Cardiac muscle cell (in vitro differentiated cells and primary cell): ENCODE measurements at places on chromosomes 16 and 17. TPM values are rescaled to one million over a fixed set of nuclear protein-coding genes. Genes with fewer than 3 reads are reported as not detected.

DNA sequence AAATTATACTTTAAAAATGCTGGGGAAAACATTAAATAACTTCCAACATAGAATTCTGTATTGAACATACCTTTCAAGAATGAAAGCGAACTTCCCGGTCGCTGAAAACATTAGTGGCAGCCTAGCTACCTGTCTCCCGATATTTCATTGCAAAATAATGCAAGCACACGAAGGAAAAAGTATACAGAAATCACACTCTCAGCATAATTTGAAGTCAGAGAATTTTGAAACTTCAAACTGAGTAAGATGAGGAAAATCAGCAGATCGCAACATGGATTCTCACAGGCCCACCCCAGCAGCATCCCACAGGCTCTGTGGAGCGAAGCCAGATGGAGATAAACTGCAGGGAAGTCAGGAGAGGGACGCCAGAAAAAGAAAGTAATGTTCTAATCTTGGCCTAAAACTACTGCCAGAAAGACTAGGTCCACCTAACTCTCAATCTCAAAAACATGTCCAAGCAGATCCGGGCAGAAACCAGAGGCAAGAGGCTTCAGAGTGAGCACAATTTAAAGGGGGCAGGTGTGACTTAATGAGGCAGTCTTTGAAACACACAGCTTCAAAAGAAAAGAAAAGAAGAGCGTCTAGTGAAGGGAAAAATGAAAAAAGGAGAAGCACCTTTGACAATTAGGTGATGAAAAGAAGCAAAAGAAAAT is 4.8 kb upstream of the GOSR1 start:
- peak; percentile 59 for DNase-seq

DNA sequence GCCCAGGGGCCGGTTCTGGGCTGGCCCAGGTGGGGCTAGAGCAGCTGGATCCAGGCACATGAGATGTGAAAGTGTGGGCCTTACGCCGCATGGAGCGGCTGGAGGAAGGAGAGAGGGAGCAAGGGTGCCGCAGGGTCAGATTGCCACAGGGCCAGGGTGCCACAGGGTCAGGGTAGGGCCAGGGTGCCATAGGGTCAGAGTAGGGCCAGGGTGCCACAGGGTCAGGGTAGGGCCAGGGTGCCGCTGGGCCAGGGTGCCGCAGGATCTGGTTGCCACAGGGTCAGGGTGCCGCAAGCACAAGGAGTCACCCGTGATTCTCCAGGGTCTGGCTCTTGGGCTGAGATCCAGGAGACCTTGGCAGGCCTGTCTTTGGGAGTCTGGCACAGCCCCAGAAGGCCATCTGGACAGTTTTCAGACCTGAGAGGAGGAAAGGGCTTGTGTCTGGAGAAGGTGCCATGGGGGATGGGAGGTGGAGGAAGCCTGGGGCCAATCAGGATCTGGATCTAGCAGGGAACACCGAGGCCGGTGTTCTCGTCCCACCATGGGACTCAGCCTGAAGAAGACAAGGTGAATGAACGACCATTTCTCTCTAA is 13.1 kb upstream of the LASP1NB start:
- no peak for DNase-seq

DNA sequence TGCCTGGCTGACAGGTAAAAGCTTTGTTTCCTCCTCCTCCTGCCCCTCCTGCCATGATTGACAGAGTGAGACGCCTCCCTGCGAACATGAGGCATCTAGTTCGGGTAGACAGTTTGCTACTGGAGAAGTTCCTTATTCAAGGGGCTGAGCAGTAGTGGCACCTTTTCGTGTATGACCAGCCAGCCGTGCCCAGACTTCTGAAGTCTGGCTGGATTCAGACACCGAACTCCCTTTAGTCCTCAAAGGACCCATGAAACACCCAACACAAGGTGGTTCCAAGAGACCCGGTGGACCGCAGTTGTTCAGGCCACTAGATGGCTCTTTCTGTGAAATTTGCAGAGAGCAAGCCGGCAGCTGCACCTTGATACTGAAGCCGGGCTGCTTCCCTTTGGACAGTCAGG is 192.8 kb downstream of the XYLT1 start:
- DNase-seq, result peak; percentile 57

- no peak for DNase-seq
These were observed 4.9 kb downstream of the SLFN14 start for GRCh38 chr17:35555691-35556090.

DNA sequence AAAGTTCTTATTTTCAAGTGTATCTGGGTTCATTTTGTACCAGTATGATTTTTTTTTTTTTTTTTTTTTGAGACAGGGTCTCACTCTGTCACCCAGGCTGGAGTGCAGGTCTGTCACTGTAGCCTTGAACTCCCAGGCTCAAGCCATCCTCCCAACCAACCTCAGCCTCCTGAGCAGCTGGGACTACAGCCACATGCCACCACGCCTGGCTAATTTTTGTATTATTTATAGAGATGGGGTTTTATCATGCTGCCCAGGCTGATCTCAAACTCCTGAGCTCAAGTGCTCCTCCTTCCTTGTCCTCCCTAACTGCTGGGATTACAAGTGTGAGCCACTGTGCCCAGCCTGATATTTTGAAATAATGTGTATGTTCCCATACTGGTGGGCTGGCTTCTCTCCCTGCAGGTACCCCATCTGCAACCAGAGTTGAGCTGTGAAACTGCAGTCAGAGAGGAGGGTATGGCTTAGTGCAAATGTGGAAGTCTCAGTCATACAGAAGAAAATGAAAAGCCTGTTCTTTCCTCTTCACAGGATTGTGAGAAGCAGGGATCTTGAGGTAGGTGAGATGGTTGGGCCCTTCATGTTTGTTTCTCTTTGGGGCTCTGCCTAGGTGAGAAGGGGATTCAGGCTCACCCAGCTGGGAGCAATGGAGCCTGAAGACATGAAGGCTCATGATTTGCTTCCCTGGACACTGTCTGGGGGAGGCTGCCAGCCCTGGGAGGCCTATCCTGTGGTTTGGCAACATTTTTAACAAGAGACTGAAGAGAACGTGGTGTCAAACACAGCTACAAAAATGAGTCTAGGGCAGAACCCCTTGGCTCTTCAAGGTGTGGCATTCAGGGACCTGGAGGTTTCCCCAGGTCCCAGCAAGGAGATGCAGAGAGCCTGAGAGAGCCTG is 41.3 kb upstream of the SIAH1 start:
- peak; percentile 84 for DNase-seq

DNA sequence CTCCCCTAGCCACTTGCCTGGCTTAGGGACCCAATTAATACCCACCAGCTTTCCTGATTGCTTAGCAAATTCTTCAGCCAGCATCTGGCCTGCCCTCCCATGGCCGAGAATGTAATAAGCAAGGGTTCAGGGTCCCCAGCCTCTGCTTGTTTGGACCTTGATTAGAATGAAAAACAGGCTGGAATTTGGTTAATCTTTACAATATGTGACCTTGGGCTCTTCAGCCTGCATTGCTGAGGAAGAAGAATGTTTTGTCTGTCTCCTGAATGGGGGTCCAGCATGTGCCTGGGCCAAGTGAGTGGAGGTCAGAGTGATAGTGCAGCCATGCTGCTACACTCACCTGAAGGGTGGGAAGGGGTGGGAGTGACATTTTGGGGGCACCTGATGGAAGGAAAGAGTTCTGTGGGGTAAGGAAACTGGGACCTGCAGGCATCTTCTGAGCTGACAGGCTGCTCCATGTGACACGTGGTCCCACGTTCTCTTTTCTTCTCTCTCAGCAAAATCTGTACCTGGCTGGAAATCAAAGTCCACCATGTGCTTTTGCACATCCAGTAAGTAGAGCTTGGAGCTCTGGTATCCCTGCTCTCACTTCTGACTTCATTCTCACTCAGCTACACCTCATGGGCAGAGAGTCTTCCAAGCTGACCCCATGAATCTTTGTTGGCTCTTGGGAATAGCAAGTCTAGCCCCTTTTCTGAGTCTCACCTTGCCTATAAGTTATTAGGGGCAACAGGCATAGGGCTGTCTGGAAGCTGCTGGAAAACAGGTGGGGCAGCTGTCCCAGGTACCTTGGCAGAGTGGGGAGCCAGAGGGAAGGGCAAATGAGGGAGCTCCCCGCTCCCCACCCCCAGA is 5.3 kb downstream of the TMEM106A start:
- no peak for DNase-seq

GRCh38 chr17:67388986-67389385 is 11.9 kb downstream of the PITPNC1 start:
- no peak for DNase-seq

- DNase-seq, result peak; percentile 84
These were observed at the start of gene P2RX1 for GRCh38 chr17:3915995-3916696. Gene P2RX1, minus strand, starts transcription at chr17:3916465. Its CDS starts 240 bp downstream, at chr17:3916225.

RNF43 gene
- total RNA-seq, result 8.6 and 8.7 TPM in 2 replicates

UBE2Z gene
- 52.7 and 54.1 TPM in 2 replicates for total RNA-seq

DNA sequence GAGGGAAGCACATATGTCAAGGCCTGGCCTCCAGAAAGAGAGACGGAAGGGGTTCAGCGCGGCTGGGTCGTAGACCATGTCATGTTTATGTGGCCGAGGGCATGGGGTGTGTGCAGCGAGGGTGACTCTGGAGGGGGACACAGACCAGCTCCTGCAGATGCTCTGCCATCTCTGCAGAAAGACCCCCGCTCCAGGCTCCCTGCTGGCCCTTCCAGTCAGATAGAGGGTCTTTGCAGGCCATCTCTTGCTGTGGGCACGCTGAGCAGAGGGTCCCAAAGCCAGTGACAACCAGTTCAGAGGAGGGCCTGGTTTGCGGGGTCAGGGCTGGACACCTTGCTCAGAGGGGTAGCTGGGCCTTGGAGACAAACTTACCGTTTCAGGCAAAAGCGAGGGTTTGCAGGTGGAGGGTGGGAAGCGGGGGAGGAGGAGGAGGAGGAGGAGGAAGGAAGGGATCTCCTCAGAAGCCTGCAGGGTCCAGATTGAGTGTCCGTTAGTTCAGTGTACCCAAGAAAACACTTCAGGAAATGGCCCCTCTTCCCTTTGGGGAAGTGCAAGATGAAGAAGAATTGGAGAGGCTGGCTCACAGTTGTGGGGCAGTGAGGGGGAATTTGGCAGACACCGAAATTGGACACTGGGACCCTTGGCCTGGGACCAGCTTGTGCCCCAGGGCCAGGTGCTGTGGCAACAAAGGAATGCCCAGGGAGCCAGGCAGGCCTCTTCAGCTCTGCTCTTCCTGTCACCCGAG is 102.8 kb downstream of the CMIP start:
- DNase-seq, result no peak

GRCh38 chr17:49191409-49191916 is 18.9 kb downstream of the GNGT2 start:
- no peak for DNase-seq

NRN1L gene
- 2.2 and 4.8 TPM in 2 replicates for total RNA-seq

GRCh38 chr17:49482144-49482817 is 12.8 kb upstream of the NGFR start:
- no peak for DNase-seq

GRCh38 chr16:401468-402348 is at the start of gene DECR2:
Gene DECR2, plus strand, starts transcription at chr16:401885. Its CDS starts 79 bp downstream, at chr16:401964.
- DNase-seq, result peak; percentile 95

LITAFD gene
- not detected in 2 replicates for total RNA-seq

DNA sequence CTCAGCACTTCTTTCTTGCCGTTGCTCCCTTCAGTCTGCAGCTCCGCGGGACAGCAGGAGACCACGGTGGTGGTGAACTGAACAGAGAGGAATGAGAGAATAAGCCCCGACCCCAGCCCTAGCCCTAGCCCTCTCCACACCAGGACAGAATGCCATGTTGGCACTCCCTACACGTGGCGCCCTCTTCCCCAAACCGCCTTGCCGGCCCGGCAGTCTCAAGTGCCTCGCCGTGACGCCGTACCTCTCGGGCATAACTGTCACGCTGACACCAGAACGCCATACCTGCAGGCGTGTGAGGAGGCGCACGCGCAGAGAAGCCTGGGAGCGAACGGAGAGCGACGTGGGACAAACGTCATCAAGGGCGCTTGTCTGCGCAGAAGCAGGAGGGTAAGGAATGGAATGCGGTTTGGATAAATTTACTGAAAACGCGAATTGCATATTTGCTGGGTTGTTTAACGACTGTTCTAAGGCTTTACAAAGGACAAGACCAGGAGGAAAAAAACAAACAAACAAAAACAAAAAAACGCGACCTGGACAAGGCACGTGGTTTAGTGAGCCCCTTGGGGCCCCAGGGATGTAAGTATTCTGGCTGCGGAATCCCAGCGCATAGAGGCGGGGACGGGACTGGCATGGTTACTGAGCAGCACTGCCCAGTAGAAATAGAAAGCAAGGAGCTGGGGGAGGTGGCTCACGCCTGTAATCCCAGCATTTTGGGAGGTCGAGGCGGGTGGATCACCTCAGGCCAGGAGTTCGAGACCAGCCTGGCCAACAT is at the start of gene AARSD1:
Gene AARSD1, minus strand, starts transcription at position 294 of the 772 bp plus-strand sequence. Its CDS starts 14 bp downstream, at position 280.
- peak; percentile 95 for DNase-seq

- no peak for DNase-seq
These were observed 13.8 kb downstream of the CHST6 start for GRCh38 chr16:75481475-75481874.

CCL8 gene
- total RNA-seq, result not detected in 2 replicates

GRCh38 chr17:58284613-58285421 is 4.1 kb upstream of the MPO start:
- DNase-seq, result no peak

CDRT15 gene
- total RNA-seq, result not detected in 2 replicates

RECQL5 gene
- 21.0 and 43.1 TPM in 2 replicates for total RNA-seq

DNA sequence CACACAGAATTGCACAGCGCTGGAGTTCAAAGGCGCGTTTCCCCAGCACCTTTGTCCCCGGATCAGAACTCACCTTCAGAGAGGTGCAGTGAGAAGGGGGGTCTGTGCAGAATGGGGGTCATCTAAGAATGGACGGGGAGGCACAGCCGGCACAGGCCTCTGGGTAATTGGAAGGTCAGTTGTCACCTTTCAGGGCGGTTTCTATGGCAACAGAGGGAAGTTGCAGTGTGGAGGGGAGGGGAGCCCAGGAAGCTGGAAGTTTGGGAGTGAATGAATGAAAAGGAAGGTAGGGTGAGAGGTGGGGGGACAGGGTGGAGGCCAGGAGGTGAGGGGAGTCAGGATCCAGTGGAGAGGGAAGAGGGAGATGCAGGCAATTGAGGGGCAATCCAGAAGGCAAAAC is 12.4 kb upstream of the KCNG4 start:
- DNase-seq, result no peak

PYY gene
- not detected in 2 replicates for total RNA-seq

SMPD3 gene
- 0.27 TPM in 1 of 2 replicates, not detected in the other for total RNA-seq

AATF gene
- 24.3 and 50.2 TPM in 2 replicates for total RNA-seq

TP53TG3 gene
- not detected in 2 replicates for total RNA-seq

DNA sequence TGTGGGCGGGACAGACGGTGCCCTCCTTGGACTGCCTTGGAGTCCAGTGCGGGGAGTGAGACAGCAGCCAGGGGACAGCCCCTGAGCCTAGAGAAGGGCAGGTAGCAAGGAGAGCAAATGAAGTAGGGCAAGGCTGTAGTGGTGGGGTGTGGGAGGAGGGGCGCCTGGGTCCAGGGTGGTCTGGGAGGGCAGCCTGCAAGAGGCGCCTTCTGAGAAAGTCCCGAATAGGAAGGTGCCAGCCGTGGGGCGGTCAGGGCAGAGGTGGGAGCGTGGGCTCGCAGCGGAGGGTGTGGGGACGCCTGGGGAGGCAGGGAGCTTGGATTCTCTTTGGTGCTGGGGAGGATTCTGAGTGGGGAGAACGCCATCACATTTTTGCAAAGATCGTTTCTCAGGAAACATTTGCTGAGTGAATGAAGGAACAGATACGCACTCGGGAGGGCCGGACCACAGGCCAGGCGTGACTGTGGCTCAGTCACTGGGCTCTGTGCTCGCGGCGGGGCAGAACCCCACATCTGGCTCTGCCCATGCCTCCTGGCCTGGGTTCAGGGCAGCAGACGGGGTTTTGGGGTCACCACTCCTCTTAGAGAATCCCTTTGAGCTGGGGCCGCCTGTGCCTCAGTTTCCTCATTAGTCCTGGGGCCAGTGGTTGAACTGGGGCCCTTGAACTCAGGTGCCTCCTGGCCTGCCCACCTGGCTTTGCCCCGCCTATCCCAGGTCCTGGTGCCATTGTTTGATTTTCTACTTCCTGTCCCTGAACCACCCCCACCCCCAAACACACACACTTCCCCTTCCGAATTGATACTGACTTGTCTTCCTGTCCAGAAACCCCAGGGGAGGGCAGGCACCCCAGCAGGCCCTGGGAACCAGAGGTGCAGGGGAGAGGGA is 4.2 kb downstream of the SNN start:
- DNase-seq, result no peak

TBC1D3G gene
- 0.32 and 3.6 TPM in 2 replicates for total RNA-seq
